ENCODE measurements at places on chromosomes 11 and 22. TPM values are rescaled to one million over a fixed set of nuclear protein-coding genes. Genes with fewer than 3 reads are reported as not detected.

Gene DEFB131B
- total RNA-seq, result not detected

Gene SPTBN2
- total RNA-seq, result 41.3 TPM

Gene THYN1
- 26.0 TPM for total RNA-seq

Gene SLCO2B1
- total RNA-seq, result 0.27 TPM

Gene OR52H1
- total RNA-seq, result not detected

Gene OR8B2
- total RNA-seq, result not detected

Gene OR6A2
- 0.09 TPM for total RNA-seq

Gene CCDC86
- 58.2 TPM for total RNA-seq

GRCh38 chr11:65114538-65115171 is 2.8 kb downstream of the ZNHIT2 start:
- no peaks in the 10 kb centered on the region for H3K27me3 ChIP-seq
- DNase-seq, result no peak
- no peak overlapping the region for H3K27ac ChIP-seq
- H3K36me3 ChIP-seq, result peaks cover 90% of the 10 kb centered on the region
- no peak overlapping the region for H3K4me3 ChIP-seq

GRCh38 chr11:116773203-116774097 is 663 bp upstream of the BUD13 start:
- no peaks in the 10 kb centered on the region for H3K4me1 ChIP-seq
- peak overlapping the region; percentile 93 for H3K4me3 ChIP-seq
- no peaks in the 10 kb centered on the region for H3K27me3 ChIP-seq
- no peak for DNase-seq
- H3K27ac ChIP-seq, result peak overlapping the region; percentile 83

DNA sequence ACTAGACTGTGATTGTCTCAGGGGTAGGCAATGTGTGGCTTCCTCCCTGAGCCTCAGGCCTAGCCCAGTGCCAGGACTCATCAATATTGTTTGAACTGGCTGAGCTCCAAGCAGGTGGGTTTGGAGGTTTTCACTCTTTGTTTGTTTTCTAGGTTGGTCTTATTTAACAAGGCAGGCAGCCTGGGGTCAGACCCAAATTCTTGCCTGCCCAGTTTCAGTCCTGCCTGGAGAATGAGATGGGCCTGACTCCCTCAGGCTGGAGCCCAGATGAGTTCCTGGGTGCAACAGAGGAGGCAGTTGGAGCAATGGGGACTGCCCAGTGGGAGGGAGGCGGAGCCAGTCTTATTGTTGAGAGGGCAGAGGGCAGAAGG is 28.3 kb upstream of the TP53I11 start:
- H3K4me1 ChIP-seq, result no peaks in the 10 kb centered on the region
- H3K36me3 ChIP-seq, result peaks cover 16% of the 10 kb centered on the region
- no peak overlapping the region for H3K27ac ChIP-seq
- no peak overlapping the region for H3K4me3 ChIP-seq

DNA sequence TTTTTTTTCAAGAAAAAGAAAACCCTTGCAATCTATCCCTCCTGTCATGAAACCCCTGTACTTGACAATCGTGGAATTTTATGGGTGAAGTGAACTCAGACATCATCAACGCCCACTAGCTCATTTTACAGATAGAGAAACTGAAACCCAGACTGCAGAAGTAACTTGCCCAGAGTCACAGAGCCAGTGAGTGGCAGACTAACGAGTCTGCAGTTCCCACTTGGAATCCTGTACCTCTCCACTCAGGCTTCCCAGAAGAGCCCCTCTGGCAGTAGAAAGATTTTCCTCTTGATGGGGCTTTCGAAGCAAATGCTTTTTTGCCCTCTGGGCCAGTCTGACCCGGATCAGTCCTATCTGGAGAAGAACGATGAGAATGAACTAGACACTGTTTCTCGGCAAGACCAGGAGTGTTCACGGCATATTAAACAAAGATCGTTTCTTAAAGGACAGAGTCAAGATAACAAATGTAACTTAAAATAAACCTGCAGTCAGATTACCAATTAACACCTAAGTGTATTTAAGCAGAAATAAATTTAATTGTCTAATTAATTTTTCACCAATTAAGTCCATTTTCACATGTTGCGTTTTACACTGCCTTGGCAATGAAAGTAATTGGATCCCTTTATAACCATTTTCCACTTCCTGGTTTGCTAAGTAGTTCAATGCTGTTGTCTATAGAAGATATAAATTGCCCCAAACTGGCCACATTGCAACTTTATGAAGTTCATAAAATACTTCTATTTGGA is 61.3 kb upstream of the CREB3L1 start:
- H3K27me3 ChIP-seq, result peaks cover 58% of the 10 kb centered on the region
- H3K4me1 ChIP-seq, result peaks cover 9% of the 10 kb centered on the region

GRCh38 chr22:46370584-46371291 is 35.2 kb downstream of the TRMU start:
- H3K36me3 ChIP-seq, result peaks cover 25% of the 10 kb centered on the region
- peak overlapping the region; percentile 57 for H3K27ac ChIP-seq
- peak; percentile 62 for DNase-seq
- peak overlapping the region; percentile 22 for H3K4me3 ChIP-seq

GRCh38 chr22:30490399-30490798 is 15.1 kb downstream of the SEC14L4 start:
- no peak for DNase-seq
- H3K4me1 ChIP-seq, result peaks cover 16% of the 10 kb centered on the region
- peaks cover 17% of the 10 kb centered on the region for H3K27me3 ChIP-seq
- H3K36me3 ChIP-seq, result no peaks in the 10 kb centered on the region
- H3K27ac ChIP-seq, result no peak overlapping the region

GRCh38 chr22:44452531-44453420 is 45.3 kb downstream of the RTL6 start:
- H3K36me3 ChIP-seq, result peaks cover 5% of the 10 kb centered on the region
- H3K4me1 ChIP-seq, result peaks cover 7% of the 10 kb centered on the region
- no peak overlapping the region for H3K4me3 ChIP-seq

DNA sequence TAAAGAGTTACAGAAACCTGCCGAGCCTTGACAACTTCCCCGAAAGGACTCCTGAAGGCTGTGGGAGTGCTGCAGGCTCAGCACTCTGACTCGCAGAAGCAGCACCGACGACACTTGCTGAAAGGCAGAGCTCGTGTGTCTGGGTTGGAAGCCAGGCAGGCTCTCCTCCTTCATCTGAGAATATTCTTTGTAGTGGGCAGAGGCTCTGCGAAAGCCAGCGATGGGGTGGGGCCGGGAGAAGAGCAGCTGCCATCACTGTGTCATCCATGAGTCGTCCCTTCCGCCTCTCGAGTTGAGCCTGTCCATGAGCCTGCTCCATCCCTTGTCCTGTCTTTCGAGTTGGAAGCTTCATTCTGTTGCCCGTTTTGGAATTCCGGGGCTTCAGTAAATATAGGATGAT is 11.9 kb downstream of the GLB1L2 start:
- H3K4me1 ChIP-seq, result peaks cover 10% of the 10 kb centered on the region
- H3K27ac ChIP-seq, result no peak overlapping the region
- peaks cover 5% of the 10 kb centered on the region for H3K36me3 ChIP-seq
- no peak for DNase-seq

DNA sequence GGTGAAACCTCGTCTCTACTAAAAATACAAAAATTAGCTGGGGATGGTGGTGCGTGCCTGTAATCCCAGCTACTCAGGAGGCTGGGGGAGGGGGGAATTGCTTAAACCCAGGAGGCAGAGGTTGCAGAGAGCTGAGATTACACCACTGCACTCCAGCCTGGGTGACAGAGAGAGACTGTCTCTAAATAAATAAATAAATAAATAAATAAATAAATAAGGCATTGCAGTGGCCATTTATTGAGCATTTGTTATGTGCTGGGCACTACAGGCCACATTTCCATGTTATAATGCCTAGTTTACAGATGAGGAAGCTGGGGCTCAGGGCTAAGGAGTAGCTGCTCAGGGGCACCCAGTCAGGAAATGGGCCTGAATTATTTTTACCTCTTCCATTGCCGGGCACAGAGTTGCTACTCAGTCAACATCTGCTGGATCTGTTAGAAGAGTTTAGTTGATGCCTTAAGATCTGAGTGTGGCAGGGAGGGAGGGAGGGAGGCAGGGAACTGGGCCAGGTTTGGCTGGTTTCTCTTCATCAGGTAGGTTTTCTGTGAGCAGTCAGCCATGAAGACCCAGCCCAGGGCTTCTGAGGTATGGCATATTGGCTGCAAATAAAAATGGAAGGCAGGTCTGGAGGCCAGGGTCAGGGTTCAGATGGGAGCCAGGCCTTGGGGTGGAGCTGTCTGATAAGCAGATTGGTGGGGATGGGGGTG is 5.6 kb downstream of the PVALB start:
- DNase-seq, result no peak
- H3K4me3 ChIP-seq, result no peak overlapping the region
- H3K36me3 ChIP-seq, result no peaks in the 10 kb centered on the region

GRCh38 chr11:27651711-27652110 is 48.5 kb downstream of the BDNF start:
- peaks cover 4% of the 10 kb centered on the region for H3K36me3 ChIP-seq
- no peaks in the 10 kb centered on the region for H3K27me3 ChIP-seq
- H3K4me1 ChIP-seq, result no peaks in the 10 kb centered on the region
- no peak overlapping the region for H3K4me3 ChIP-seq
- no peak overlapping the region for H3K27ac ChIP-seq
- no peak for DNase-seq

DNA sequence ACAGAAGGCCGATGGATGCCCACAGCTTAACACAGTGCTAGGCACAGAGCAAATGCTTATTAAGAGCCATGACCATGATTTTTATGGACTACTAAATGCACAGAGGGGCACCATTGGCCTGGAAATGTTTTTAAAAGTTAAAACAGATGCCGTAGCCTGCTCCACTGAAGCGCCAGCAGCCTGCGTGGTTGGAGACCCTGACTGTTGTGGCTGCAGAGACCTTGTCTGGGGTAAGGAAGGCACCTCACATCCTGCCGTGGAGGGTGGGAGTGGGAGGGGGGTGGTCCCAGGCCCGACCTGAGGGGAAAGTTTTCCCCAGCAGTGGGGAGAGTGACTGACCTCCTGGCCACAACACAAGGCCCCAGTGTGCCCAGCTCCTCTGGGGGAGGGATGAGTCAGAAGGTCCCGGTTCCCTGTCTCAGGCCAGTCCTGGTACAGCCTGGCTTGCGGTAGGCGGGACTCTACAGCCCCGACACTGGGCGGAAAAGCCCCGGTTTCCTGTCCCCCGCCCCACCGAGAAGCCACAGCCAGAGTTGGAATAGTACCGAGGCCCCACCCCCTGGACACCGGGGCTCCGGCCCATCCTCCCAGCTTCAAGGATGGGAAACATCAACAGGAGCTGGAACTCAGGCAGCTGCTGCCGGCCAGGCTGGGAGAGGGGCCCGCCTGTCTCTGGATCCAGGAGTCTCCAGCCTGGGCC is 7.0 kb downstream of the CHST1 start:
- no peak overlapping the region for H3K4me3 ChIP-seq
- no peaks in the 10 kb centered on the region for H3K4me1 ChIP-seq
- H3K36me3 ChIP-seq, result no peaks in the 10 kb centered on the region
- H3K27me3 ChIP-seq, result peaks cover 94% of the 10 kb centered on the region

GRCh38 chr11:112610996-112611750 is 350.0 kb upstream of the NCAM1 start:
- no peak for DNase-seq
- peaks cover 50% of the 10 kb centered on the region for H3K4me1 ChIP-seq
- H3K27me3 ChIP-seq, result no peaks in the 10 kb centered on the region
- peak overlapping the region; percentile 98 for H3K27ac ChIP-seq
- H3K36me3 ChIP-seq, result peaks cover 14% of the 10 kb centered on the region

- H3K27me3 ChIP-seq, result peaks cover 95% of the 10 kb centered on the region
- no peak overlapping the region for H3K27ac ChIP-seq
- H3K4me3 ChIP-seq, result no peak overlapping the region
Observed at GRCh38 chr11:32059686-32060462, 31.0 kb upstream of the RCN1 start.

DNA sequence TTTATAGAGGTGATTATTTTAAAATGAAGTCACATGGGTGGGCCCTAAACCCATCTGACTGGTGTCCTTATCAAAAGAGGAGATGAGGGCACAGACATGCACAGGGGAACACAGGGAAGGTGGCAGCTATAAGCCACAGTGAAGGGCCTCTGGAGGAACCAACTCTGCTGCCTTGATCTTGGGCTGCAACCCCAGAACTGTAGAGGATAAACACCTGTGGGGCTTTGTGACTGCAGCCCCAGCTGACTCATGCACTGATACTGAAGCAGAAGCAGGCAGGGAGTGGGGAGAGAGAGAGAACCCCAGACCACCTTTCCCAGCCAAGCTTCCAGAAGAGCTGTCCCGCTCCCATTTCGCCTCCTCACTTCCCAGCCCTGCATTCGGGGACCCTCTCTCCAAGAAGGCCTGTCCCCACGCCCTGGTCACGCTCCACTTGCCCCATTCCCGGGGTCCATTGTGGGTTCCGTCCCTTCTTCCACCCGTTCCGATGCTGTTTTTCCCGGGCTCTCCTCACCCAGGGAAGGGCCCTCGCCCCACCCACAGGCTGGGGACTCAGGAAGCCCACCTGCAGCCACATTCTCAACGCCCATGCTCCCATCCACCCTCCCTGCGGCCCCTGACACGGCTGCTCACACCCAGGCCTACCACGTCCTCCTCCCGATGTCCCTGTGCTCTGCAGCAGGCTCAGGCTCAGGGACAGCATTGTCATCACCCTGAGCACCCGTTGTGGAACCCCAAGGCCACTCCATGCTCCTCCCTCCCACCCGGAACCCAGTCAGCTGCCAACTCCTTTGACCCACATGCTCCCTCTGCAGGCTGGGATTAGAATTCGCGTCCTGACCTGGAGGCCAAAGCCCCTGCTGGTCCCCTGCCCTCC is 90.8 kb upstream of the SHANK2 start:
- no peaks in the 10 kb centered on the region for H3K4me1 ChIP-seq
- H3K4me3 ChIP-seq, result no peak overlapping the region
- peak; percentile 76 for DNase-seq
- H3K27ac ChIP-seq, result no peak overlapping the region
- peaks cover 64% of the 10 kb centered on the region for H3K27me3 ChIP-seq

GRCh38 chr11:126700768-126701519 is 299.6 kb downstream of the KIRREL3 start:
- DNase-seq, result no peak
- H3K4me3 ChIP-seq, result no peak overlapping the region
- H3K27me3 ChIP-seq, result peaks cover 44% of the 10 kb centered on the region

DNA sequence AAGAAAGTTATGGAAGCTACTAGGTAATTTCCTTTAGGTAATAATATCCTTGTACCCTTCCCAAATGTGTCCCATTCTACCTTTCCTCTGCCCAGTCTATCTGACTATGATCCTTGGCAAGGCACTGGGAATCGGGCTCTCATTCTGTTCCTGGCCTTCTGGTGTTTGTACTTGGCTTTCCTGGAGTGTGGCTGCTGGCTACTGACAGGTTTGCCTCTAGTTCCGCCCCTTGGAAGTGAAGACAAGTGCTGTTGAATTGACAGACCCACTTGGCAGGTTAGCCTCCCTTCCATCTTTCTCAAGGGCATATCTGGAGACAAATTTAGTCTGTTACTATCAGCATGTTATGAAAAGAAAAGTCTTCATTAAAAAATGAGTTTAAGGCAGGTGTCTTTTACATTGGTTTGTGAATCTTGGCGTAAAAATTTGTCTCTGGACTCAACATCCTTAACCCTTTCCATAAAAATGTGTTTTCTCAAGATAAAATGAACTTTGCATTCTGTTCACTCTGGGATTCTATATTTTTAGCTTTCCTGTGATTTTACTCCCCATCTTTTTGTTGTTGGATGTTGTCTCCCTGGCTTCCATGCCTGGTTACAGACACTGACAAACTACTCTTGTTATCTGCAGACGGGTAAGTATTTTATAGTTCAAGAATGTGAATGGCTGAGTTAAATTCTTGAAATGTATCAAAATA is 287.4 kb upstream of the PDGFD start:
- H3K4me3 ChIP-seq, result no peak overlapping the region
- peaks cover 18% of the 10 kb centered on the region for H3K4me1 ChIP-seq
- no peaks in the 10 kb centered on the region for H3K36me3 ChIP-seq

Measured in Calu3 (cell line).